Inflammatory macrophage (primary cell): ENCODE measurements at places on chromosomes 11 and 22.

- DNase-seq = no peak
Measured at GRCh38 chr11:12494699-12495098, 117.3 kb downstream of the PARVA start.

DNA sequence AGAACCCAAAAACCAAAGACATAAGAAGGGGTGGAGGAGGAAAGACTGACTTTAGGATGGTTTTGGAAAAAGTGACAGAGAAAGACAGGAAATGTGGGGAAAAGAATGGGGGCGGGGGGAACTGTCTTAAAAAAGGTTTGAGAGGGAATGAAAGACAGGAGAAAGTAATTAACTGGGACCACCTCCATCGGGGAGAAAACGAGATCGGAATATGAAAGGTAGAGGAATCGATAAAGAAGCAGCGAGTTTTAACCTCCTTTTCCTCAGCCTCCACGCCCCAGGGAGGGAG lies 524 bp downstream of the MTMR2 start:
- no peak for DNase-seq

- DNase-seq = peak; percentile 66
Measured at GRCh38 chr11:6736495-6737121, 35.2 kb downstream of the OR2AG2 start.

- peak; percentile 31 for DNase-seq
Measured at GRCh38 chr11:18749681-18750319, 23.8 kb upstream of the IGSF22 start.

DNA sequence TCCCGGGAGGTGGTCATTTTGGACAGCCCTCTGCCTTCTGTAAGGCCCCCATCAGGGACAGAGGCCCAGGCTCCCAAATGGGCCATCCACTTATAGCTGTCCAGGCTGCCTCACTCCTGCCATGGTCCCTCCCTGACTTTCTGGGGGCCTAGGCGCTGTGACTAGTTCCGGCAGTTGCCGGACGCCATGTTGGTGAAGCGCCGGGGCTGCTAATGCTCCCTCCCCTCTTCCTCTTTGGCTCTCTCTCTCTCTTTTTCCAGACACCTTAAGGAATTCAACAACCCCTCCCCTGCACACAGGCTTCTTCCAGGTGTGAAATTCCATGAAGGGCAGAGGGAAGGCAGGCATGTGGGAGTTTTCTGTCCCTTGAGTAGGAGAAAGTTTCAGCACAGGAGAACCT lies 445.6 kb downstream of the SOX6 start:
- no peak for DNase-seq
